Stimulated activated CD4-positive, alpha-beta T cell treated with anti-CD3 and anti-CD28 coated beads, Interleukin-12 subunit alpha, Interleukin-12 subunit beta, amount 100 ng/mL, for 4 hours (primary cell): ENCODE measurements at places on chromosomes 11 and 22.

- no peak for DNase-seq
These were observed 36.9 kb upstream of the LINC01488 start for GRCh38 chr11:69444381-69445130.

GRCh38 chr22:37290737-37291136 lies 8.4 kb downstream of the CYTH4 start:
- DNase-seq, result no peak

DNA sequence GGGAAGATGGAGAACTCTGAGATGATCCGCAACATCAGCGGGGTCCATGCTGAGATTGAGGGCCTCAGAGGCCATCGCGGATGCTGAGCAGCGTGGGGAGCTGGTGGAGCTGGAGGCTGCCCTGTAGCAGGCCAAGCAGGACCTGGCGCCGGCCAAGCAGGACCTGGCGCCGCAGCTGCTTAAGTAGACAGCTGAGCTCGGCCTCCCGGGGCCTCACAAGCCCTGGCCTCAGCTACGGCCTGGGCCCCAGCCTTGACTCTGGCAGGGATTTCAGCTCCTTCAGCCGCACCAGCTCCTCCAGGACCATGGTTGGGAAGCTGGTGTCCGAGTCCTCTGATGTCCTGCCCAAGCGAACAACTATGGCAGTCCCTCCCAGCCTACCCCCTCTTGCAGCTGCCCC lies 7.3 kb upstream of the RNASEH2C start:
- DNase-seq, result no peak

DNA sequence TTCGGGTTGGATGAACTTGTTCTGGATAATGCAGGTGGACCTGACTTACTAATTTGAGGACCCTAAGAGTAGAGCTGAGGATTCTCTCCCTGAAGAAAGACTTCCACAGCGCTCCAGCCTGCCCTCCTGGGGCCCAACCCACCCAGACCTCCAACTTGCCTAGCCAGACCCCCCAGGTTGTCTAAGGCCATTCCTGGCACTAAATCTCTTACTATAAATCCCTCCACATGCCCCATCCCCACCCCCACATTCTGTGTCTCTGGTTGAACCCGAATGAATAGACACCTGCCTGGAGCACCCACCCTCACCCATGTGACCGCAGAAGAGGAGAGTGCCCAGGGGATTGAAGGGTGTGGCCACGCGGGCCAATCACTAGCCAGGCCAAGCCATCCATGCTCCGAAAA lies 1480.0 kb downstream of the TBC1D22A start:
- DNase-seq, result no peak

DNA sequence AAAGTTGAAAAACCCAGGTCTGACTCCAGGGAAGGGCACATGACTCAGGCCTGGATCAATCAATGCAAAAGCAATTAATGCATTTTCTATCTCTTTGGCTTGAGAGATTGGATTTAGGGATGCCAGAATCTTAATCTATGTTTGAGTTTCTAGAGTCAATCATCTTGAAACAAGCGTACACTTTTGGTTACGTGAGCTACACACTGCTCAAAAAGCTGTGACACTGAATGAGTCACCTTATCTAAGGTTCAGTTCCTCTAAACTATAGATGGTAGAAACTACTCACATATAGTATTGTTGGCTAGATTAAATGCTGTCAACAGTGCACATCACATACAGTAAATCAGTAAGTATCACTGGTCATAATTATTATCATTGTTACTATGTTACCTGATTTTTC lies 24.2 kb downstream of the MRE11 start:
- DNase-seq, result no peak

DNA sequence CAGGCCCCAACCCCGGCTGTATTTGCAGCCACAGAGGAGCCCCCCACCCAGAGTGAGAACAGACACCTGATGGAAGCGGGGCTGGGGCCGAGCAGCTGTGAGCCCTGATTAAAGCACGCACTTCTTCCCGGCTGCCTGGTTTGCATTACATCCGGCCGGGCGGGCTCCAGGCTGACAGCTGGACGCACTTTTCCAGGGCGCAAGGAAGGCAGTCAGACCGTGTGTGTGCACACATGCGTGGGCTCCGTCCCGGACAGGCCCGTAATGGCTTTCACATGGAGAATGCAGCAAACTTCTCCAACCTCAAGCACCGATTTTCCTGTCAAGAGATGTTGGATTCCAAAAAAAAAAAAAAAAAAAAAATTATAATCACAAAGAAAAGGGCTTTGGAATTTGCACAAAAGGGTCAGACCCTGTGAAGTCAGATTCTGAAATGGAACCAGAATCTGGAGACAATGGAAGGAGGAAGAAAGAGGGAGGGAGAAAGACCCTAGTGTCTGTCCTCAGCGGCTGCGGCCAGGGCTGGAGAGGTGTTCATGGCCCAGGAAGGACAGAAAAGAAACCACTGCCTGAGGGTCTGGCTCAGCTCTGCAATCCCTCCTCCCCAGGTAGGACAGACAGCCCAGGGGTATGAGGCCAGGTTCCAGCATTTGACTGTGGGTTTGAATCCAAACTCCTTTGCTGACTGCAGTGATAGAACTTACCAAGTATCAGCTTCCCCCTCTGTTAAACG lies 365.5 kb downstream of the MN1 start:
- DNase-seq, result no peak

- DNase-seq, result no peak
These were observed 85.9 kb downstream of the SBF2 start for GRCh38 chr11:10208131-10208575.

- DNase-seq, result no peak
These were observed 9.3 kb downstream of the SHISA8 start for GRCh38 chr22:41905411-41906202.
